G401 (cell line): ENCODE measurements at places on chromosomes 7 and 10.

DNA sequence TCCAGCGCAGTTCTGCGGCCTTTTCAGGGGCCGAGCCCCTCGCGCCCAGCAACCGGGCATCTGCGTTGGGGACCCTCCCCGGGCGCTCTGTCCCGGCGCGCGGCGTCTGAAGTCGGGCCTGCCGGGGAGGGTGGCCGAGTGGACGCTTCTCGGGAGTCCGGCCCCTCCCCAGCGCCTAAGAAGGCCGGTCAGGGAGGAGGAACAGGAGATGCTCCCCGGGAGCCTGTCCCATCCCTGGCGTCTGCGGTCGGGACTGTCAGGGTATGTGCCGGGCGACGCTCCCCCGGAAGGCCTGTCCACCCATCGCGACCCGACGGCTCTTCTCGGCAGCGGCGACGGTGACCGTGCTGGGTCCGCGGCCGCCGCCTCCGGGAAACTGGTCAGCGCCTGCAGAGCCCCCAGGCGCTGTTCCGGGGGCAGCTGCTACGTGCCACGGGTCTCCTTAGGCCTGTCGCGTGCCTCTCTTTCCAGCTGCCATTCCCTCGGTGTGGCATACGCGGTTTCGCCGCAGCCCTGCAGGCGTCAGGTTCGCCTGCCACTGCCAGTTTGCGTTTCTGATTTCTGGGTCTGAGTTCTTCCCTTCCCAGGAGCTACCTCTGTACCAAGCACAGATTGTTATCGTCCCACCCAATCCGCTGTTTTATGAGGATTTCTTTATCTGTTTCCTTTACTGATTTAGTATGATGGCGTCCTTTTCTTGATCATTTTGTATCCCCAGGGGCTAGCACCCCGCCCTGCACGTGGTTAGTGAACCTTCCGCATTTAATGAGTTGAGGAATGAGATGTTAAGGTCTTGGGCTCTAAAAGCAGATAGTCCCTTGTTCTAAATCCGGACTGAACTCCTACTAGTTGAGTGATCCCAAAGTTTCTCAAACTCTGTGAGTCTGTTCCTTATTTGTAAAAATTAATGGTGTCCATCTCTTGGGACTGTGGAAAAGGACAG, 782 bp downstream of the IFIT5 start:
- peak; percentile 52 for DNase-seq

DNA sequence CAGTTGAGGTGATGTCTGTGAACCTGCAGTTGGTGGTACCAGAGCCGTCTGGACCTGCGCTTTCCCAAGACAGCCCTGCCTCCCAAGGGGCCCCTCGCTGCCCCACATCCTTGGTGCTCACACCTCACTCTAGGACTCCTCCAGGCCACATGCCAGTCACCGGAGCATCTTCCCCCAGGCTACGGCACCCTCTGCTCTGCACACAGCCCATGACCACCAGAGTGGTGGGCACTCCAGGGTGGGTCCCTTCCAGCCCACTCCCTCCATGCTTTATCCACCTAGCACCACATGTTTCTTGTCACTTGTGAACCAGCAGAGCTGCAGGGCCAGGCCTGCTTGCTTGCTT, 183.7 kb upstream of the SH2B2 start:
- no peak for DNase-seq

GRCh38 chr7:56290548-56290947, 174.3 kb upstream of the NUPR2 start:
- no peak for DNase-seq

DNA sequence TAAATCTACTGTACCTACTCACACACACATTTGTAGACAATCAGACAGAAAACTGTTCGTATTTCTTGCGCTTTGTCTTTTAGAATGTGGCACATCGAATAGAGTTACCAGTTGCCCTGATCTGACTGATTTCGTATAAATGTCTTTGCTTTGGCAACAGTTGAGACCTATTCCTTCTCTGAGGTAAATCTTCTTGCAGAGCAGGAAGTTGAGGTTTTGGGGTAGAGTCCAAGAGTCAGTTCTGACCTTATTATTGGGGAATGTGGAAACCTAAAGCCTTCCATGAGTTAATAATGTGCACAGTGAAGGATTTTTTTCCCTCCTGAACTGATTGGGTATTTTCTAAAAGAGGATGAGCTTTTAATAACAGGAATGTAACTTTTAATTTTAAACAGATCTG, 135.3 kb downstream of the KIAA1217 start:
- DNase-seq = no peak

- no peak for DNase-seq
Observed at GRCh38 chr7:48360574-48360973, 189.3 kb downstream of the ABCA13 start.
